ENCODE measurements at places on chromosomes 6 and 20.

DNA sequence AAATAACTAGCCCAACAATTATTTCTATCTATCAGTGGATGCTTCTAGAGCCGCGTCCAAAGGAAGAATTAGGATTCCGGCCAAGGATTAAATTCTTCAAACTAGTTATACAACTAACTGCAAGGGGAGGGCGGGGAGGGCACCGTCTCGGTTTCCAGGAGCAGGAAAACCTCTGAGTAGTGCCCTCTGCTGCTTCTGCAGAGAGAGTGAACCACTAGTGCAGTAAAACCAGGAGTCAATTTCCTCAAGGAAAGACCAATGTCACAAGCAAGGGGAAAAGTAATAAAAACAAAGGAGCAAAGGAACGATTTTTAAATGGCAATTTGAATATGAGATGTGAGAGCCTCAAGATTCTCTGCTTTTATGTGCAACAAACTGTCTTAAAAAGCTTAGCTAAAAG lies 16.5 kb upstream of the UBE2J1 start:
- no peak for DNase-seq

GRCh38 chr6:45454008-45454911 lies 76.5 kb upstream of the SUPT3H start:
- no peak for DNase-seq

DNA sequence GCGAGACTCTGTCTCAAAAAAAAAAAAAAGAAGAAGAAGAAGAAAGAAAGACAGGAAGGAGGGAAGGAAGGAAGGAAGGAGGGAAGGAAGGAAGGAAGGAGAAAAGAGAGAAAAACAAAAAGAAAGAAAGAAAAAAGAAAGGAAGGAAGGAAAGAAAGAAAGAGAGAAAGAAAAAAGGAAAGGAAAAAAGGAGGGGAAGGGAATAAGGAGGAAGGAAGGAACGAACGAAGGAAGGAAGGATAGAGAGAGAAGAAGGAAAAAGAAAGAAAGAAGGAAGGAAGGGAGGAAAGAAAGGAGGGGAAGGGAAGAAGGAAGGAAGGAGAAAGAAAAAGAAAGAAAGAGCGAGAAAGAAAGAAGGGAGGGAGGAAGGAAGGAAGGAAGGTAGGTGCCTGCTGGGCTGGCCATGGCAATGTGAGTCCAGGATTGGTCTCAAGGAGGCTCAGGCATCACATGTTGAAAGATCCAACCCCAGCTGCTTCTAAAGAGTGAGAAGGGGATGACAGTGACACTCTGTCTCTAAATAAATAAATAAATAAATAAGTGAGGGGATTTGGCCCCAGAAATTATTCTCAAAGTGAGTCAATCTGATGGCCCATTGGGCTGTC lies 24.3 kb upstream of the SRSF6 start:
- DNase-seq = no peak

- DNase-seq = no peak
These were observed 280.4 kb upstream of the TAB2 start for GRCh38 chr6:149037051-149037671.

DNA sequence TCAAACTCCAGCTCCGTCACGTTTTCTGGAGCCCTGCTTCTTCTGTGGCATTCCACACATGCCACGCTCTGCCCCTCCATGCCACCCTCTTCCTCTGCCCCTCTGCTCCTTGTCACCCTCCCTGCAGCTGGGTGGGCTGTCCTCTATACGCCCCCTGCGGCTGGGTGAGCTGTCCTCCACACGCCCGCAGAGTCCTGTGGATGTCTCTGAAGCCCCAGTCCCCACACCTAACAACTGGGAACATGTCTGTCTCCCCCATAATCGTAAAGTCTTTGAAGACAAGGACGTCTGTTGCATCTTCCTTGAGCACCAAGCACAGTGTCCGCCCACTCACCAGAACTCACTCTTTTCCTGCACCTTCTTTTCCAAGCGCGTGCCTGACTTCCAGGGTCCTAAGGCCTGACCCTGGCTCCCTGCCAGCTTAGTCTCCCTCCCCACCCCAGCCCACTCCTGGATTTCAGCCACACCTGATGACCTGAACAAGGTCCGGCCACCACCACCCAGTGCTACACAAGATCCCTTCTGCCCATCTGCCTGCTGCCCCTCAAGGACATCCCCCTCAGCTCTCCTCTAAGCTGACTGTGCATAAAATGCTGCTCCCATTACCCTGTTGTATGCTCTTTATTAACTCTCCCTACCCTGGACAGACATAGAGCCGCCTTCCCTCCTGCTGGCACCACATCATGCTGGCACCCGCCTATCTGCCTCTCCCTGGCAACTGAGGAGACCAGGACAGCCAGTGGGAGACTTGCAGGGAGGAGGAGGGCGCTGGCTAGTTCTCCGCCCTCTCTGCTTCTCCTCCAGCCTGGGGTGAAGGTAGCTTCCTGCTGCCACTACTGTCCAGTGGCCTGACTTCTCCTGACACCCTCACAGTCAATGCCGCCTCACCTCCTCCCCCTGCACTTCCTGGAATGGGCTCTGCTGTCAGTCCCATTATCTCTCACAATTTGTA lies 10.7 kb upstream of the PRR18 start:
- no peak for DNase-seq

- peak; percentile 47 for DNase-seq
These were observed 57.3 kb downstream of the SULF2 start for GRCh38 chr20:47727909-47728361.

DNA sequence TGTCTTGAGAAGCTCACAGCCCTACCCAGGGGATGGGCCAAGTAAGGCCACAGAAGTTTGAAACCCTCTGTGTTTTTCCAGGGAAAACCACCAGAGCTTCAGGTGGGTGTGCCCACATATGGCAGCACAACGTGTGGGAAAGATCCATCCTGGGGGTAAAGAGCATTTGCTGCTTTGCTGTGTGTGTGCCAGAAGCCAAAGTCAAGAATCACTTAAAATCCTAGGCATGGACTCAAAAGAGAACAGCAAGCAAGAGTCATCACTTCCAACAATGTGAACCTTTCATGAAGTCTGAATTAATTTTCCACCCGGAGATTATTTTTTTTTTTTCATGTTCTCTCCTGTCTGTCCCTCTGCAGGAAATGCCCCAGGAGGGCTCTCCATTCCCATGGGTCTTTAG lies 308.2 kb upstream of the SGK1 start:
- DNase-seq = no peak

- no peak for DNase-seq
These were observed 17.1 kb upstream of the GJA1 start for GRCh38 chr6:121418346-121418745.

DNA sequence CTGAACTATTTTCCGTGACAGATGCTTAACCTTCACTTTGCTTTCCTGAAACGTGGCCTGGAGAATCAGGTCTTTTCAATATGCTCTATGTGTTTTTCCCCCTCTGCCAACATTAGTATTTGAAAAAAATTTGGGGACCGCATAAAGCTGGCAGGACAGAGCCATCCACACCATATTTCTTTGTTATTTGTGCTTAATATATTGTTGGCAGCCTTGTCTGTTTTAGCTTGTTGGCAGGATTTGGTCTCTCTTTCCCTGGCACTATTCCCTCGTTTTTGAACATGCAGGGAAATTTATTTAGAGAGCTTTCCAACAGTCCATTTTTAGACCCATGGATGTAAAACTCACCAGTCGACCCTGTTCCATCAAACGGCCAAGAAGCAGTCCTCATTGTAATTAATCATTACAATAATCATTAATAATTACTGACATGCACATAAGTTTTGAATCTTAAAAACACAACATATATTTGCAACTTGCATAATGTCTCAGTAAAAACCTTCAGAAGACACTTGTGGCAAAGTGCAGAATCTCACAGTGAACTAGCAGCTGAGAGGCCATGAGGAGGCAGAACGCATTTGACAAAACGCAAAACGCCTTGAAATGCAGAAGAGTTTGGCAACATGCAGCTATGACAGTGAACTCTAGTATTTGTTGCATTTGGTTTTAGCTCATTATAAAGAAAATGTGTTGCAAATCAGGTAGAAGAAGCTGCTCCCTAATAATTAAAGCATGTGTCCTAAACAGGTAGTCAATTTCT lies 514.2 kb downstream of the C6orf118 start:
- no peak for DNase-seq

DNA sequence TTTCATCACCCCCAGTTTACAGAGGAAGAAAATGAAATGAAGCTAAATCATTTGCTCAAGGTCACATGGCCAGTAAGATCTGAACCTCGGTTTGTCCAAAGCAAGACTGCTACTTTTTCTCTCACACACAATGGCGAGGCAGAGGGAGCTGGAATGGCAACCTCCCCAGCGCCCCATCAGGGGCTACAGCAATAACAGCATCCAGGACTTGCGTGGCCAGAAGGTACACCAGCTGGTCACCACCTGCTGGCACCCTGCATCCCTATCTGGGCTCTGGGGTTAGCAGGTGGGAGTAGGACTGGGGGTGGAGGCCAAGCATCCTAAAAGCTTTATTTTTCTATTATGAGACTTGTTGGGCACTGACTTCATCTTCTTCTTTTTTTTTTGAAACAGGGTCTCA lies 41.3 kb downstream of the TTI1 start:
- no peak for DNase-seq

Measured in bone marrow (tissue), 2 donors.